ENCODE measurements at places on chromosomes 2 and 18.

- peak; percentile 29 for DNase-seq
These were observed at the start of gene CRACDL for GRCh38 chr2:98935777-98936352. Gene CRACDL (minus strand): TSS chr2:98936225. CDS start chr2:98846800, 89,425 bp downstream.

DNA sequence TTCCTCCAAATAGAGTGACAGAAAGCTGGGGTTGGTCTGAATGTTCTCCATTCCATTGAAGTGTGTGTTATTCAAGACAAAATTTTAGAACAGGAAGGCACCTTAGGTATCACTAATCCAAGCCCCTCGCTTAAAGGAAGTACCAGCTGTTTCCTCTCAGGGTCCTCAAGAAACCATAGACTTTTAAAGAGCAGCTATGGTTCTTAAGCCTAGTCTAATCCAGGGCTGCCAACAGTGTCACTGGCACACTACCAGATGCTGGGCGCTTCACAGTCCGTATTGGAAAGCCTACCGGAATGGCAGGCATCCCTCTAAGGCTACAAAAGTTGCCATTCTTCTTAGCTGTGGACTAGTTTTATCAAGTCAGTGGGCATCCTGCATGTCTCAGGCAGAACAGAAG is 1.9 kb downstream of the NEMP2 start:
- no peak for DNase-seq

DNA sequence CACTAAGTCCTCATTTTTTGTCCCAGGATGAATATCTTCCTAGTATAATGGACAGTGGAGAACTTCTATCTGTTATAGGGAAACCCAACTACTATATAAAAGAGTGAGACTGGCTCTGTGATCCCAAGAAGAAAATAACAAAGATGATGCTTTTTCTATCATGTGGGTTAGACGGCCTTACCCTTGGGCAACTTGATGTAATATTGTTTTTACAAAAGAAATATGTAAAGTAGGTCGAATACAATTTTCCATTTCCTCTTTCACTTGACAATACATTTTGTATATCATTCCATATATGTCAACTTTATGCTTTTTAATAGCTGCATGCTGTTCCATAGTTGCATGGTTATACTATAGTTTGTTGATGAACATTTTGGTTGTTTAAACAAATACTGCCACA is 87.5 kb upstream of the SESTD1 start:
- DNase-seq: peak; percentile 10

DNA sequence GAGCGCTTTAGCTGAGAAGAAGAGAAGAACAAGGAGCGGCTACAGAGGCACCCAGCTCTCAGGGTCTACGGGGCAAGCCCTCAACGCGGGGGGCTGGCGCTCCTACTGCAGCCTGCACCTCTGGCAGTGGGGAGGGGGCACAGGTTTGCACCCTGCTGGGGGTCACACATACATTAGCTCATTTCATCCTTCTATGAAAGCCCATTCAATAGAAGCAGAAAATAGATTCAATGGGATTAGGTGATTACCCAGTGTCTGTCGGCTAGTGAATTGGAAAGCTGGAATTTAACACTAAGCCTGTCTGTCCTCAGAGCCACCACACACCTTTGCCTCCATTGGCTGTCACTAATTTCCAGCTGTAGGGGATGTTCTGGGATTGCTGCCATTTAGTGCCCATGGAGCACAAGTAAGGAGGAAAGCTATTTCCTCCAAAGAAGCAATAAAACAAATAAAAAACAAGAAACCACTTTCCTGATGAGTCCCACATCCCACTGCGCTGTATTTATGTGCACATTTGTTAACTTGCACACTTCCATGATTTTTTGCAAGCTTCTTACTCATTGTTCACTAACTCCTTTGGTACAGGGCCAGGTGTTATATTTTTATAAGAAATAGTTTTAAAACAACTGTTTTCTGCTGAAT is 319.6 kb upstream of the REV1 start:
- DNase-seq: no peak

Measured in suppressor macrophage treated with lipopolysaccharide for 4 hours (primary cell).